ENCODE measurements at places on chromosomes 6 and 20.

GRCh38 chr6:33007831-33008400, 1.5 kb downstream of the HLA-DOA start:
- no peak for DNase-seq

GRCh38 chr20:881051-881782, 34.9 kb downstream of the ANGPT4 start:
- DNase-seq, result no peak

GRCh38 chr6:159084493-159085091, 39.8 kb upstream of the TAGAP start:
- DNase-seq, result no peak

DNA sequence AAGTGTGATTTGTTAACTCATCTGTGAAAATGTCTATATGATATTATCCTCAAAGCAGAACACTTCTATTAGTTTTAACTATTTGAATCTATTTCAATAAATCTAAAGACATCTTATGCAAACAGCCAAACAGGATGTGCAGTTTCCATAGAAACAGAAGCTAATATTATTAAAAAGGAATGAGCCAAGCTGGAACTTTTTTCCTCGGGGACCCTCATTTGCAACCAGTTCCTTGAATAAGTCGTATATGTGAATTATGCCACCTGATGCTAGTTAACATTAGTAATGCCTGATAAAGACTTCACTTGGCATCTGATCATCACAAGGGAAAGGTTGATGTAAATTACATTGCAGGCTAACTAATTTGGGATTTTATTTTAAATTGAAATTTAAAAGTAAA, 216.9 kb upstream of the SMLR1 start:
- no peak for DNase-seq

GRCh38 chr6:159308198-159308597, 139.0 kb downstream of the FNDC1 start:
- DNase-seq, result no peak

DNA sequence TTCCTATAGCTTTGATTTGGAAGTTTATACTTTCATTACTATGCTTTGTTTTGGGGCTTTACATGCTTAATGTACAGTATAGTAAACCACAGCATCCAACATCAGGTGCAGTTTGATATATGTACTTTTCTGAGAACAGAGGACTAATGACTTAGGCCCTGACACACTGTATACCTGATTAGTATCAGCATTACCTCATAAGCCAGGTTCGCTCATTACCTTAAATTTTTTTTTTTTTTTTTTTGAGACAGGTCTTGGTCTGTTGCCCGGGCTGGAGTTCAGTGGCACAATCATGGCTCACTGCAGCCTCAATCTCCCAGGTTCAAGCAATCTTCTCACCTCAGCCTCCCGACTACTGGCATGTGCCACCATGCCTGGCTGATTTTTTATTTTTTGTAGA, 28.4 kb downstream of the CD109 start:
- no peak for DNase-seq

DNA sequence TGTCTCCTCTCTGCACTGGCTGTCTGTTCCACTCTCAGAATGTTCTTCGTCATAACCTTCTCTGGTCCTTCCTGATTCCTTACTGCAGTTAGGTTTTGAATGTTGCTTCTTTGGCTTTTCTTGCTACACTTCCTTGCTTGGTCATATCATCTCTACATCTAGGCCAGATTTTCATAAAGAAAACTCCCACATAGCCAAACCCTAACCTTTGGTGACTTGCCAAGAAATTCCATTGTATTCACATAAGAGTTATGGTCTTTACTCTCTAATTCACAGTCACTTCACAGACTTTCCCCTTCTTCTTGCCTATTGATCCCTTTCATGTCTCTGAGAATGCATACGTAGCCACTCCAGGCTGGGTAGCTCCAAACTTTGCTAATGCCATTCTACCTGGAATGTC, 41.9 kb upstream of the SIM1 start:
- no peak for DNase-seq

GRCh38 chr6:1291381-1291780, 20.5 kb upstream of the FOXQ1 start:
- no peak for DNase-seq

DNA sequence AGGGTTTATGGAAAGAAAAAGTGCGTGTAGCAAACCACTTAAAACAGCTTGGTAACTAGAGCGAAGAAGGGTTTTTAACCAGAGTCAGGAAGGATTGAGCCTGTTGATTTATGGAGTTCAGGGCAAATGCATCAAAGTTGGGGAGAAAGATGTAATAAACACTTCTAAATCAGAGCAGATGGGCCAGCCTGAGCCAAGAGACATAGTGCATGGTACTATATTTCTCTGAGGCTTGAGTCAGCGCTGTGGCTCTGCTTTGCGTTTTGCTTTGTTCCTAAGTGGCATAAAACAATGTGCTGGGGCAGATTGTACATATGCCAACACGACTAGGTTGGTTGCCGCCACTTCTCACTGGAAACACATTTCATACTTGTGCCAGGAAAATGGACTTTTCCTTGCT, 111.3 kb downstream of the BCKDHB start:
- DNase-seq, result no peak

GRCh38 chr6:45454008-45454911, 76.5 kb upstream of the SUPT3H start:
- no peak for DNase-seq

DNA sequence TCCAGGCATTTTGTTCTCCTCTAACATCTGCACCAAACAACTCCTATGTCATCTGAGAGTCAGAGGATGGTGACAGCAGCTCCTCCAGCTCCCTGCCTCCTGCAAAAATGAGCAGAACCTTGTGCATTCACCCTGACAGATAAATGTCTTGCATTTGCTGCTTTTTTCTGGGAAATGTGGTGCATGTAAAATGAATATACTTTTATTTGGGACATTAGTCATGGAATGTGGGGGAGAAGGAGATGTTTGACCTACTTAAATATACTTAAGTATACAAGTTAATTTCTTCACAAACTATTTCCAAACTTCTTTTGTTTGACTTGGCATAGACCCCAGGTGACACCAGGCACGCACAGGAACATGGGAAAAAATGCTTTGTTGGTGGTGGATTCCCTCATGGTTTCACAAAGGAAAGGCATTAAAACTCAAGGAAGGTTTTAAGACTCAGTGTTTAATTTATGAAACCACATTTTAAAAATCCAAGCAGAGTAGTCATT, 181.8 kb upstream of the MCHR2 start:
- DNase-seq, result no peak

GRCh38 chr20:46406986-46407670, 713 bp upstream of the ELMO2 start:
- DNase-seq, result no peak

DNA sequence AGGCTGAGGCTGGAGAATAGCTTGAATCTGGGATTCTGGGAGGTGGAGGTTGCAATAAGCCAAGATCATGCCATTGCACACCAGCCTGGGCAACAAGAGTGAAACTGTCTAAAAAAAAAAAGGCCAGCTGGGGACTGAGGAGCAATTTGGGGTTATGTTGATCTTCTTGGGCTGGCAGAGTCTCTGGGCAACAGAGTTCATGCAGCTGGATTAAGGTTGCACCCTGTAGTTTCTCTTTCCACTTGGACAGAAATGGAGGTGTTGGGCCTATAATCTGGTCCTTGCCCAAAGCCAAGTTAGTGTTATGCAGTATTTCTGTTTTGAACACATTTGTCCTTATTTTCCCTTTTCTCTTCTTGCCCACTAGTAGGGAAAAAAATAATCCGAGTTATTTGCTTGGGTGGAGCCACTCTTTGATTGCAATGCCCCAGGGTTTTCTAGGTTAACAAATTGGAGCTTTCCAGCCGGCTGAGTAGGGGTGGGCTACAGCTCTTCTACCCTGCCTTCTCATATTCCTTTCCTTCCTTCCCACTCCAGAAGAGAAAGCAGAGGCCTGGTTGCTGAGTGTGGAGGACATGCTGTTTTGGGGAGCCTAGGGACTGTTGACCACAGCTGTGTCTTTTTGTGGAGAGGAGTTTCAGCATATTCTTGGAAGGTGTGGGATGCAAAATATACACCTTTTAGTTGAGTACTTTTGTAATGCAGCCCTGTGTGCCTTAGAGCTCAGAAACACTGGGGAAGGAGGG, 213.9 kb downstream of the SOX4 start:
- no peak for DNase-seq

- no peak for DNase-seq
Observed at GRCh38 chr6:45850378-45851033, 165.2 kb downstream of the CLIC5 start.

- DNase-seq, result no peak
Observed at GRCh38 chr6:13725570-13725969, 13.9 kb upstream of the RANBP9 start.

- DNase-seq, result no peak
Observed at GRCh38 chr20:58117944-58118343, 110.5 kb downstream of the ANKRD60 start.

DNA sequence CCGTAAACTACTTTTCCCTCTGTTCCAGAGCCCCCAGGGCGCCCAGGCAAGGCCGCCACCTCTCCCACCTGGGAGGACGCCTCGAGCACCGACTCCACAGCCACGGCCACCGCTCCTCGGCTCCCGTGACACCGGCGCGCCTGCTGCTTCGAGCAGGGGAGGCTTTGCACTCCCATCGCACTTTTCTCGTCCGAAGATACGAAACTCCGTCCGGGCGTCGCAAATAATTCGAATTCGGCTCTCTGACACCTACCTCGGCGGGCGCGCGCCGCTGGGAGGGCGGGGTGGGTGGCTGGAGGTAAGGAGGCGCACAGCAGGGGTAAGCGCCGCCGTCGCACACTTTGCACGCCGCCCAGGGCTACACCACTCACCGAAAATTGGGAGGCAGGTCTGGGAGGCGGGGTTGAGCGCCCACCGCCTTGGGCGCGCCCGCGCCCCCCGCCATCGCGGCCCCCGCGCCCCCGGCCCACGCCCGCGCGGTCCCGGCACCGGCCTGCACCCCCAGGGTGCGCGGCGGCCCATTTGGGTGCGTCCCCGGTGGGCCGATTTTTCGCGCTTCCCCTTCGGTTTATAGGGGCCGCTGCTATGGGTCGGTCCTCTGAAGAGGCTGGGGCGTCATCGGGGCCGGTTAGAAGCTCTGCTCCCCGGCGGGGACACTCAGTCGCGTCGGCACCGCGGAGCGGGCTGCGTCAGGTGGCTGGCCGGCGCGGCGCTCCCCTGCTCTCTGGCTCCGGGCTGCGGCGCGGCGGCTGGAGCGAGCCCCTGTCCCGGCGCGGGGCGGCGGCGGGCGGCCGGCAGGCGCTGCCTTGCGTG, 36.2 kb downstream of the GNAS start:
- DNase-seq, result no peak

DNA sequence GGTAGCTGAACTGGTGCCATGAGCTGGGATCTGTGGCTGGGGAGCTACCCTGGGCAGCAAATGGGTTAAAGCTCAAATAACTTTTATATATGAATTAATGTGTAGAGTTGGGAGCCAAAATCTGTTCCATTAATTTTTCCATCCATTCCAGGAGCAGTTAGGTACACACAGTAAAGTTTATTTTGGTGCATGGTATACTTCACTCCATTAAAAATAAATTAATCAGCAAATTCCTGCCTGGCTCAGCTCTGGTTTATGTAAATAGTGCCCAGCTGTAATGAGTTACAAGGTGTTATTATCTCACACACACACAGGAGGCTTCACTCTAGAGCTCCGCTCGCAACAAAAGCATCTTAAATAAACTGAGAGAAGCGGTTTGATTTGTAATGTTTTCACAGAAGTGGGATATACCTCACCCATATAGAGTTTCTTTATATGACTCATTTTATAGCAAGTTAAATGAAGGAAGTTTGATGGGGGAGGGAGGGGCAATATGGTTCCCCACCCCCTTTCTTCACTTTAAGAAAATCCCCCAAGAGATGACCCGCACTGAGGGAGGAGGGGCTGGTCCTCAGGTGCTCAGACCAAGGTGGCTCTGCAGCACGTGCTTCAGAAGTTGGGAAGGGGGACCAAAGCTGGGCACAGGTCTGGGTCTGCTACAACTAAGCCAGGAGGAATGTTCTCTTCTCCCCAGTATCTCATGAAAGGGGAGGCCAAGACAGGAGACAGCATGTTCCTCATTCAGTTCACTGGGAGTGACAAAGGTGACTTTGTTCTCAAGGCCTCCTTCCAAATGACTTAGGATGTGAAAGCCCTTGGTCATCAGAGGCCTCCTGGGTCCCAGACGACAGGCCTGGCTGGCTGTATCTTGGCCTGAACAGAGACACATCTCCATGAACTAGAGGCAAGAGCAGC, 10.5 kb upstream of the FAM83C start:
- no peak for DNase-seq

DNA sequence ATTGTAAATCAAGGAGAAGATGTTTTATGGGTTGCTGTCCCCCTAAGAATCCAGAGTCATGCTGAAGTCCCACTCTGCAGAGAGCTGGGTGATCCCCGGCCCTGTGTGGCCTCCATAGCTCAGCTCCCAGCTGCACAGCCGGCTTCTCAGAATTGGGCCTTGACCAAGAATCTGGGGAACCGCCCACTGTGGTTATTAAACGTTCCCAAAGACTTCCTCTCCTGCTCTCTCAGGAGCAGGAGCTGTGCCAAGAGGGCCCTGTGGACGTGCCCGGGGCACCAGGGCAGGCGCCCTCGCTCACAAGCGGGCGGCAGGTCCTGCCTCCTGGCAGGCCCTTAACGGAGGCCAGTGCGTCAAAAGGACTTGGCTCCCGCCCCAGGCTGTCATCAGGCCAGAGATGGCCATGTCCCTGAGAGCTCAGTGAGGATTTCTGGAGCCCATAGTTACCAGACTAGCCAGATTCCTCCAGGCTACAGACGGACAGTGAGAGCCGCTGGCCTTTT, 30.4 kb downstream of the ZC3H12D start:
- DNase-seq, result peak; percentile 58

GRCh38 chr20:32585586-32586127, 524 bp upstream of the NOL4L start:
- DNase-seq, result no peak

DNA sequence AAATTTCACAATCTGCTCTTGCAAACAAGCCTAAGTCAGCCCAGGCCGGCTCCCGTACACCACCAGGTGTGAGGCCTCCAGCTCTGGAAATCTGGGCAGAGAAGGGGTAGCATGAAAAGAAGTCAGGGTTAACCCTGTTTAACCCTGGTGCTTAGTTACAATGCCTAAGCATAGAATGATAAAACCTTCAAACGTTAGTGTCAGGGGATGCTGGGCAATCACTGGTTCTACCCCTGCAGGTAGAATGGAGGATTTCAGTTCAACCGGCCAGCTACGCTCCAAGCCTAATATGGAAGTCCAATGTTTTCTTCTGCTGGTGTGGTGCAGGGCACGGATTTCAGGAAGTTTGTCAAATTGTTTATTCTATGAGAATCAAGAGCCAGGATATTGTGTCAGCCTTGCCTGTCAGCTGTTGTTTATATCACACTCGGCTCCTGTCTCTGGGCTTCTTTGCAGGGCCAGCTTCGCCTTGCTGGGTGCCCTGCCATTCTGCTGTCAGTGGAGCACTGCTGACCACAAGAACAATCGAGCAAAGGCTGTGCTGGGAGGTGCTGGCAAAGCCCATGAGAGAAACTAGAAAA, 20.2 kb upstream of the CD93 start:
- no peak for DNase-seq

- DNase-seq, result no peak
Observed at GRCh38 chr20:57596998-57597939, 23.0 kb downstream of the ZBP1 start.

GRCh38 chr20:12687476-12687875, 321.3 kb upstream of the SPTLC3 start:
- no peak for DNase-seq

Data from cortex of kidney (tissue), 1 donor.